Gastrocnemius medialis (tissue), 4 donors: ENCODE measurements at places on chromosomes 1 and 21.

GRCh38 chr21:46570119-46570518 lies 34.8 kb downstream of the S100B start:
- no peak for DNase-seq
- H3K27ac ChIP-seq = no peak overlapping the region
- no peak overlapping the region for H3K4me3 ChIP-seq
- peaks cover 4% of the 10 kb centered on the region for H3K4me1 ChIP-seq
- no peaks in the 10 kb centered on the region for H3K27me3 ChIP-seq
- H3K36me3 ChIP-seq = no peaks in the 10 kb centered on the region

DNA sequence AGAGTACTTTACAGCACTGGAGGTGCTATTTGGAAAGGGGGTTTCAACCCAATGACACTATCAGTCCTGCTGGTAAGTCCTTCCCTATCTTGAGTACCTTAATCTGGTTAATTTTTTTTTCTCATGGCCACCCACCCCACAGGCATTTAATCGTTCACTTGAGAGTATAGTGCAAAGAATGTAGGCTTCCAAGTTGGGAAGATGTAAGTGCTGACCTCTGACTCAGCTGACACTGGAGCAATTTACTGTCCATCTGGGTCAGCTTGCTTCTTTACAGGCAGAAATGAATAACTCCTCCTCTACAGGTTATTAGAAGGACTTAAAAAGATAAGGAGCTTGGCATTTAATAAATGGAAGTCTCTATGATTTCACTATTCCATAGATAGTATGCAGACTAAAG lies 89.6 kb downstream of the AK5 start:
- H3K36me3 ChIP-seq = no peaks in the 10 kb centered on the region
- no peak overlapping the region for H3K27ac ChIP-seq
- H3K27me3 ChIP-seq = no peaks in the 10 kb centered on the region
- H3K4me1 ChIP-seq = no peaks in the 10 kb centered on the region
- no peak overlapping the region for H3K4me3 ChIP-seq

- no peak for DNase-seq
- H3K4me3 ChIP-seq = no peak overlapping the region
- H3K27ac ChIP-seq = no peak overlapping the region
- no peaks in the 10 kb centered on the region for H3K36me3 ChIP-seq
Measured at GRCh38 chr1:222828939-222829338, 14.1 kb downstream of the DISP1 start.

GRCh38 chr21:36186081-36186480 lies 29.5 kb downstream of the DOP1B start:
- H3K27me3 ChIP-seq = no peaks in the 10 kb centered on the region
- H3K27ac ChIP-seq = no peak overlapping the region
- H3K36me3 ChIP-seq = no peaks in the 10 kb centered on the region

DNA sequence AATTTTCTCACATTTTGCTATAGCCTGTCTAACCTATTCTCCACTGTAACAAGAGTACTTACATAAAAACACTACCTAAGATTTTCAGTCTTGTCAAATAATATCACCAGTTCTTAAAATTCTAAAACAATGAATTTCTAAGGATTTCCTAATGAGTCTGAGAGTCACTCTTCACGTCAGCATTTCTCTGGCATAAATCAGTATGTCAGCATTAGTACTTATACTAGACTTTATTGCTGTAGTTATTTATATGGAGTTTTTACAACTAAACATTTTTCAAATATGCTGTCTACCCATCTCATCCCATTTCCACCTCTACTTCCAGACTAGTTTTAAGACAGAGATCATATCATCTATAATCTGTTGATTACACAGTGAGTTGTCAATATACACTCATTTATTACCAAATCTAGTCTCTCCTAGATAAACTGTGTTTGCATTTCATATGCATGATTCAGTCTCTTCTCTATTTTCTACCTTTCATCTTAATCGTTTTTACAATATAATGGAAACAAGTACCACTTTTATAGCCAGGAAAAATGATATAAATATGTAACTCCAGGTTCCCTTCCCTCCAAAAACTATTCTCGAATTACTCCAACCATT lies 32.8 kb downstream of the LIN9 start:
- no peak overlapping the region for H3K27ac ChIP-seq
- no peak overlapping the region for H3K4me3 ChIP-seq
- H3K27me3 ChIP-seq = no peaks in the 10 kb centered on the region
- H3K36me3 ChIP-seq = no peaks in the 10 kb centered on the region
- no peaks in the 10 kb centered on the region for H3K4me1 ChIP-seq

DNA sequence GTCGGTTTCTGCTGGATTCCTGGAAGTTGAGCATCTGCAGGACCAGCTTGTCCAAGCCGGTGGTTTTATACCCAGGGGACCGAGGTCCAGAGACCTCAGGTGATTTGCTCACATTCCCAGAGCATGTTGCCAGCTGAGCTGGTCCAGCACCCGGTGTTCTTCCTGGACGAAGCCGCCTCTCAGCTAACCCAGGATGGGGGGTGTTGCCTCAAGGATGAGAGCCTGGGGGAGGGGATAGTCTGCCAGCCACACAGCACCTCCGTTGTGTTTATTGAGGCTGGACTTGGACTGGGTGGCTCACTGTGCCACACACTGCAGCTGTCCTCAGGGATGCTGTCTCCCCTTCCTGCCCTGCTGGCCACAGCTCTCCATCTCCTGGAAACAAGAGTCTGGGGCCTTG lies 1.5 kb downstream of the TMEM201 start:
- H3K36me3 ChIP-seq = no peaks in the 10 kb centered on the region
- peak overlapping the region; percentile 86 for H3K4me3 ChIP-seq
- peak; percentile 56 for DNase-seq
- no peaks in the 10 kb centered on the region for H3K27me3 ChIP-seq

- peaks cover 14% of the 10 kb centered on the region for H3K4me1 ChIP-seq
- no peaks in the 10 kb centered on the region for H3K36me3 ChIP-seq
- DNase-seq = peak; percentile 55
- H3K4me3 ChIP-seq = peak overlapping the region; percentile 26
- no peaks in the 10 kb centered on the region for H3K27me3 ChIP-seq
Measured at GRCh38 chr1:162003061-162003829, 20.4 kb downstream of the OLFML2B start.

GRCh38 chr1:22527555-22528296 lies 35.6 kb upstream of the EPHA8 start:
- no peak overlapping the region for H3K4me3 ChIP-seq
- H3K27me3 ChIP-seq = no peaks in the 10 kb centered on the region
- no peak for DNase-seq

DNA sequence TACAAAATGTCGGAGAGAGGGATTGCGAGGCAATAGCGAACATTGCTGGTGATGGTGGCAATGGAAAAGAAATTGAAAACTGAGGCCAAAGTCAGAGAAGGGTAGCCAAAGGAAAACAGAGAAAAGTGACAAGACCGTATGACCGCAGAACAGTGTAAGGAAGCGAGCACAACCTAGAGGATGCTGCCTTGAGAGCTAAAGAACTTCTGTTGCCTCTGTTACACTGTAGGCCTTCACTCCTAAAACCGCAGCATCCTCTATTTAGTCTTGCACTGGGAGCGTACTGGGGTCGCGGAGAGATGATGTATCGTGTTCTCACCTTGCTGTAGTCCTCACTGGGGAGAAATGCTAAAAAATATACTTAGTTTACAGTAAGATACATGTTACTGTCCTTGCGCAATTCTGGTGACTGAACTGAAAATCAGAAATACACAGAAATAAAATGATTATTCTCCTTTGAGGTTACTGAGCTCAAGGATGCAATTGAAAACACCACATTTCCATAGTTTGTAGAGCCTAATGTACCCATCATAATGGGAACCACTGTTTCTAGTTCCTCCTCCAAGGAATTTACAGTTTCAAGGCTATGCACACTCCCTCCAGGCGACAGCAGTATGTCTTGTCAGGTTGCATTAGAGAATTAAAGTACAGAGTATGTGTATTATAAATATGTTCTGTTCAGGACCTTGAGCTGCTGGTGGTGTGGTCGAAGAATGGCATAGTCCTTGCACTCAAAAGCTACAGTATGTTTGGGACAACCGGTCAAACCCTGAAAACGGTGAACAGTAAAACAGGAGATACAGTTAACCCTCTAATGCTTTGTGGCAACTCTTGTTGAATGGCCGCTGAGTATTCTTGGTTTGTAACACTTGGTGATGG lies 1.3 kb downstream of the NEK7 start:
- no peak for DNase-seq
- no peaks in the 10 kb centered on the region for H3K36me3 ChIP-seq
- H3K4me3 ChIP-seq = peak overlapping the region; percentile 94
- peak overlapping the region; percentile 98 for H3K27ac ChIP-seq
- H3K4me1 ChIP-seq = peaks cover 33% of the 10 kb centered on the region
- no peaks in the 10 kb centered on the region for H3K27me3 ChIP-seq

- DNase-seq = no peak
- no peak overlapping the region for H3K4me3 ChIP-seq
- H3K4me1 ChIP-seq = peaks cover under 1% of the 10 kb centered on the region
- H3K36me3 ChIP-seq = no peaks in the 10 kb centered on the region
- peaks cover 34% of the 10 kb centered on the region for H3K27me3 ChIP-seq
- no peak overlapping the region for H3K27ac ChIP-seq
Measured at GRCh38 chr1:37449936-37450335, 24.4 kb upstream of the ZC3H12A start.

DNA sequence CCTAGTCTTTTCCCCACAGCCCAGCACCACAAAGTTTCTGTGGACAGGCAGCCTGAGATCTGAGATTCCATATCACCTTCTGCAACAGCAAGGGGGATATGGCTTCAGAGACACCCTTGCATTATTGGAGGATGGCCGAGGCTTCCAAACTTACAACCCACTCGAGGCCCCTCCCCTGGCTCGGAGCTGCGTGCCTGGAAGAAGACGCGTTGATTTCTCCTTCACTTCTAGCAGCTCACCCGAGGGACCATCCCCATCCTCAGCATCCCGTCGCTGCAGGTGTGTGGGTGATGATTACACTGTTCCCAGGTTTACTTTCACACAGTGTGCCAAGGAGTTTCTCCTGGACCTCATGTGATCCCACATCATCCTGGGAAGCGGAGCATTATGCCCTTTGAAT lies 277.9 kb downstream of the MATN1 start:
- H3K27me3 ChIP-seq = no peaks in the 10 kb centered on the region
- DNase-seq = no peak
- H3K4me3 ChIP-seq = no peak overlapping the region
- H3K4me1 ChIP-seq = no peaks in the 10 kb centered on the region

- H3K4me1 ChIP-seq = no peaks in the 10 kb centered on the region
- no peak overlapping the region for H3K4me3 ChIP-seq
- DNase-seq = no peak
- no peak overlapping the region for H3K27ac ChIP-seq
- H3K36me3 ChIP-seq = no peaks in the 10 kb centered on the region
Measured at GRCh38 chr1:241396747-241397681, 40.0 kb upstream of the RGS7 start.

GRCh38 chr1:172298141-172298540 lies 122.3 kb upstream of the C1orf105 start:
- DNase-seq = no peak
- no peaks in the 10 kb centered on the region for H3K27me3 ChIP-seq
- no peaks in the 10 kb centered on the region for H3K4me1 ChIP-seq
- no peak overlapping the region for H3K27ac ChIP-seq
- no peak overlapping the region for H3K4me3 ChIP-seq
- no peaks in the 10 kb centered on the region for H3K36me3 ChIP-seq

DNA sequence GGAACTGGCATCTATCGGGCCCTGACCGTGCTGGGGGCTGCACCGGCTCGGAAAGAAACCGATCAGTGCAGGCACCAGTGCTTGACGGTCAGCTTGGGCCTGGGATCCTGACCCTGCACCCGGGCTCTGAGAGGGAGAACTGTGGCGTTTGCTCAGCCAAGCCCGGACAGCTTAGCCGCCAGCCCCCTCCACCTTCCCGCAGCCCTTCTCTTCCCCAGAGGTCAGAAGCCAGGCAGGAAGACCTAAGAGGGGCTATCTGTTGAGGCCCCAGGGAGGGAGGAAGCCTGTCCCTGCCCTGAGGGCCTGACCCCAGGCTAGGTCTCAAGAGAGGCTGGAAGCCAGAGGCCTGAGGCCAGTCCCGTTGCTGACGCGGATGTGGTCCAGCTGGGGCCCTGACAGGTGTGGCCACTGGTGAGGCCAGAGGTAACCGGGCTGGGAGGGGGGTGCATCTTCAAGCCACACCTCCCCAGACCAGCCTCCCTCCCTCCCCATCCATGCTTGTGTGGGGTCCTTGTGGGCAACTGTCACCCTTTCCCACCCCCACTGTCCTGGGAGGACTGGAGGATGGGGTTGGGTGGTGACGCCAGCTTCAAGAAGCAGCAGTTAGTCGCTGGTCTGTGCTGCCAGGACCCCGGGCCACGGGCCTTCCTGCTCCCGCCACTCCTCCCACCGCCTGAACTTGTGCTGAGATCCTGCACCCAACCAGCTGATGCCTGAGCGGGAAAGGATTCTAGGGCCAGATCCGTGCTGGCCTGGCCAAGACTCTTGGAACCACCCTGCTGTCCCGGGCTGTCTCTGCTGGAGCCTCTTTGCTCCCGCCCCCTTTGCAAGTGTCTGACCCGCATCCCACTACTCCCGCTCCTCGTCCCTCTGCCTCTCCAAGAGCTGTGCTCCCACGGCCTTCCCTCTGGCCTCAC lies 2.6 kb upstream of the DVL1 start:
- no peaks in the 10 kb centered on the region for H3K36me3 ChIP-seq
- DNase-seq = peak; percentile 58
- H3K4me3 ChIP-seq = no peak overlapping the region
- H3K4me1 ChIP-seq = peaks cover 27% of the 10 kb centered on the region
- no peaks in the 10 kb centered on the region for H3K27me3 ChIP-seq

DNA sequence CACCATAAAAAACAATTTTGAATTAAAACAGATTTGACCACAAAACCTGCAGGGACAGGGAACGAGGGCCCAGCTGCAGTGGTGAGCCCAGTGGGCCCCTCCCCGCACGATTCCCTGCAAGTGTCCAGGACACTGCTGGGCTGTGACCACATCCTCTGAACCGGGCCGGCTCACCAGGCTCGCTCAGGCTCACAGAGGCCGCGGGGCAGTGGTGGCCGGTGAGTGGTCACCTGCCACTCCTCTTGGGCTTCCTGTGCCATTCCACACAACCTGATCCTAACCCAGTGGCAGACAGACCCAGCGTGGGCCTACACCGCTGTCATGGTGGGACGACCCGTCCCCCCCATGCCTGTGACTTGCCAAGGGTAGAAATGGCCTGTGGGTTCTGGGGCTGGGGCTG lies 36.5 kb upstream of the RIPK4 start:
- no peak overlapping the region for H3K4me3 ChIP-seq
- peaks cover 26% of the 10 kb centered on the region for H3K36me3 ChIP-seq
- DNase-seq = no peak
- H3K27me3 ChIP-seq = no peaks in the 10 kb centered on the region
- no peak overlapping the region for H3K27ac ChIP-seq

DNA sequence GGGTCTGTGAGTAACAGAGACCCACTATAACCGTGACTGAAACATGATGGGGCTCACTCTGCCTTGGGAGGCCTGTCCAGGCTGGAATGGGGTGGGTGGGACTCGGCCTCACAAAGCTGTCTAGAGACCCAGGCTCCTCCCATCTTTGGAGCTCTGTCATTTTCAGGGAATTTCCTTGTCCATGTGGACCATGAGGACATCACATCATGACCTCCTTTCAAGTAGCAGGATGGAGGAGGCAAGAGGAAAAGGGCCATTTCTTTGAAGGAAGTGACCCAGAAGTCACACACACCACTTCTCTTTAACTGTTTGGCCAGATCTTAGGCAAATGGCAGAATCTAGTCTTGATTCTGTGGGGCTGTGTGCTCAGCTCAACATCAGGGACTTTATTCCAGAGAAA lies 79.9 kb downstream of the CNIH3 start:
- no peak for DNase-seq
- no peaks in the 10 kb centered on the region for H3K4me1 ChIP-seq
- no peak overlapping the region for H3K27ac ChIP-seq
- no peaks in the 10 kb centered on the region for H3K27me3 ChIP-seq
- no peak overlapping the region for H3K4me3 ChIP-seq

GRCh38 chr1:201370500-201370899 lies 7.0 kb downstream of the TNNT2 start:
- no peak overlapping the region for H3K4me3 ChIP-seq
- no peaks in the 10 kb centered on the region for H3K4me1 ChIP-seq
- H3K27ac ChIP-seq = no peak overlapping the region
